ENCODE measurements at places on chromosomes 2 and 18.

DNA sequence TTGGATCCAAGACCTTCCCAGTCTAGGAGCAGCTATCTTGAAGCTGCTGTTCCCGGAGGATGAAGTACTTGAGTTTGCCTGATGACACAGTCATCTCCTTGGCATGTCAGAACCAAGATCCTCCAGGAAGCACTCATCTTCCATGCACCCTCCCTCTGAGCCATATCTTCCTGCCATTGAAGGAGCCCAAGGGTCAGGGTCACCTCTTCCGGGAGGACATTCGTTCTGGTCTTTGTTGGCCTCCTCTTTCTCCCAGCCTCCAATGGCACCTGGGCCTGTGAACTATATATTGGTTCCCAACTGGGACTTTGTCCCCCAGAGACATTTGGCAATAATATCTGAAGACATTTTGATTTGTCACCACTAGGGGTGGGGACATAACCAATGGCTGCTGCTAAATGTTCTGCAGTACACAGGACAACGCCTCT is 4.2 kb upstream of the MYO7B start:
- no peak for DNase-seq

DNA sequence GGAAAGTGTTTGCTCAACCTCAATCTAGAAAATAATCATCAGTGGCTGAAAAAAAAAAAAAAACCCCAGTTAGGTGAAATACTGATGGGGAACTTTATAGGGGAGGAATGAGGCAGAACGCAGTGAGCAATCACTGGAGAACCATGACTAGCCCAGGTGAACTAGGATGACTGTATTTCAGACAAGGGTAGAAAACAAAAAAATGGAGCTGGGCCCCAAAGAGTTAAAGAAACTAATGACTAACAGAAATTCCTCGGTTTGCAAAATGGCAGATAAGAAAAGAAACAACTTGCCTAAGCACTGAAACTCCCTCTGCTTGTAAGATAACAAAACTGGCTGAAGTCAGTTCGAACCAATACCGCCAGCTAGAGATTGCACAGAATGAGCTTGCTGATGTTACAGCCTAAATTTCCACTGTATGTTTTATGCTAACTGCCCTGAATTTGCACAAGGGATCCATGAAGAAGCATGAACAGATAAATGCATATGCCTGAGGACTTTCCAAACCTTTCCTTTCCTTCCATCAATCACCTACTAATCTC is 245.9 kb downstream of the METTL4 start:
- peak; percentile 54 for DNase-seq

GRCh38 chr2:143936848-143937722 is 582.8 kb downstream of the ZEB2 start:
- peak; percentile 27 for DNase-seq

GRCh38 chr2:225488743-225489142 is 89.2 kb downstream of the NYAP2 start:
- DNase-seq = no peak

DNA sequence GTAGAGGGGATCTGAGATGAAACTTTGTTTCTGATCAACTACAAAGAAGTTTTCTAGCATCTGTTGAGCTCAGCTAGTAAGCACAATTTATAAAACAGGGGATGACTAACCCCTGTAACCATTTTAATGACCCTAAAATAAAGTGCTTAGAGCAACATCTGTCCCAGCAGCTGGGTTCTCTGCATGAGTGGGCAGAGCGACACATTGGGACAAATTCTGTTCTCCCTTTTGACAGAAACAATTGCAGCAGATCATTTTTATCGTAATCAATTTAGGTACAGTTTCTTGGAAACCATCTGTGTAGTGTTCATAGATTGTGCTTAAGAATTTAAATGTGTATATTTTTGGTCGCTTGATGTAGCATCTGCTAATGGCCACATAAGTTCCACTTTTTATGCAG is 678.0 kb downstream of the RNF144A start:
- no peak for DNase-seq

Data from hematopoietic multipotent progenitor cell treated with erythropoietin and hydrocortisone succinate and interleukin-3 and kit ligand, for 8 days (in vitro differentiated cells).